ENCODE measurements at places on chromosomes 2 and 18. TPM values are rescaled to one million over a fixed set of nuclear protein-coding genes. Genes with fewer than 3 reads are reported as not detected.

The GKN1 gene
- not detected for total RNA-seq

The L3MBTL4 gene
- total RNA-seq: 16.3 TPM

The GPR75 gene
- total RNA-seq: 1.4 TPM

The STPG4 gene
- 0.28 TPM for total RNA-seq

The PLCL1 gene
- 4.0 TPM for total RNA-seq

The CRACDL gene
- 11.5 TPM for total RNA-seq

The VWA3B gene
- total RNA-seq: 29.2 TPM

The STAM2 gene
- 37.2 TPM for total RNA-seq
